ENCODE measurements at places on chromosomes 2 and 18.

GRCh38 chr2:232593982-232594381 is 39.4 kb upstream of the EFHD1 start:
- no peak for DNase-seq

GRCh38 chr18:59823596-59824195 is 76.1 kb upstream of the PMAIP1 start:
- no peak for DNase-seq

- no peak for DNase-seq
These were observed 491.2 kb upstream of the DDX18 start for GRCh38 chr2:117323331-117323730.

GRCh38 chr2:69017080-69017479 is 4.1 kb downstream of the ANTXR1 start:
- no peak for DNase-seq

- DNase-seq: no peak
These were observed 115.7 kb upstream of the LRATD1 start for GRCh38 chr2:14516844-14517243.

DNA sequence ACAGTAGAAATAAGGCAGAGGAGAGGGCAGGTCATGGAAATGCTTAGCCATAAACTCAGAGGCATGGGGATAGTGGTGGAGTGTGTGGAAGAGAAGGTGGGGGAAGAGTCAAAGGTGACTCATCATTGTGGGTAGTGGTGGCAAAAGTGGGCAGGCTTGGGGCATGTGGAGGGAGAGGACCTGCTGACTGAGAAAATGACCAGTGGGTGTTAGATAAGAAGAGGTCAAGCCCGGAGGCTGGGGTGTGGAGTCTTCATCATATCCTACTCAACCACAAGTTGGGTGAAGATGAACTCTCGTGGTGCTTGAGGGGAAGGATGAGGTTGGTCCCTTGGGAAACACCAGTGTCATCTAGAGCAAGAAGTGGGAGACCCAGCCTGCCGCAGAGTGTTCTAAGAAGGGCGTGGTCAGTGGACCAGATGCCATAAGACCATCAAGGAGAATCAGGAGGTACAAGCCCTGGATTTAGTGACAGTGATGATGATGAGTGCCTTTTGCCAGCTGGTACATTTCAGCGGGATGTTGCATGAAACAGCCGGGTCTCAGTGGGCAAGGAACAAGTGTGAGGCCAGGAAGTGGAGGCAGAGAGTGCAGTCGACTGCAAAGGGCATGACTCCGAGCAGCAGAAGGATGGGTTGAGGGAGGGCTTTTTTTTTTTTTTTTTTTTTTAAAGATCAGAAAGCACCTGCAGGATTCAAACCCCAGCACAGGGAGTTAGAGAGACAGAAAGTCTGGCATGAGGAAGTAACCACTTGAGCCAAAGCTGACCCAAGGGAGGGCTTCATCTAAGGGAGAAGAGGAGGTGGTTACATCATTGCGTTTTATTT is 122.6 kb upstream of the SPRED2 start:
- DNase-seq: no peak

DNA sequence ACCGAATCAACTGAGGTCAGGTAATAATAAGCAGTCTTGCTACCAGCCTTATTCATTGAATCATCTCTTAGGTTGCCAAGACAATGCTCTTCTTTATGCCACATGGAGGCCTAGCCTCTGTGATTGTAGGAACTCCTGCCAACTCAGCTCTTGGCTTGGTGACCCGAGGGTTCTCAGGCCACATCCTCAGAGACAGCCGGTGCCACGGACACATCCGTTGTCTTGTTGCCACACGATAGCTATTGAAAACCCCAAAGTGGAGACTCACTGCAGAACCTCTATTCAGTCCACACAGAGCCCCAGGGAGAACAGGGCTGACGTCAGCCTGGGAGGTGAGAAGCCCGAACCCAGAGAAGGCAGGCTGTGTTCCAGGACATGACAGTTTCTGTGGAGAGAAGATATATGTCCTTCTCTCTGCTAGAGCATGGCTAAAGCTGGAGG is 53.5 kb upstream of the TGFA start:
- no peak for DNase-seq

DNA sequence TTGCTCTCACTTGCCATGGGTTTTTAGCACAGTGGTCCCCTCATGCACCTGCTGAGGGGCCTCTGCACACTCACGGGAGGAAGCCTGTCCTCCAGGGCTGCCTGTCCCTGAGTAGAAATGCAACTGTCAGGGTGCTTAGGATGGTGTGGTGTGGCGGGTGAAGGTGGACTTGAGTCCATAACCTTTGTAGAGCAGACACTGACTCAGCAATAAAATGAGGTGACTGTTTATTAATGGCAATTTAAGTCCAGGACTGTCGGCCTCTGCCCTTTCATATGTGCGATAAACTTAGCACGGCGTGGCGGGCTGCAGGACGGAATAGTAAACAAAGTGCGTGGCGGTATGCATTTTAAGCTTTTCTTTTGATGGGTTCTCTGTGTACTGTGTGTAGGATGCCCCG is 188.2 kb downstream of the LDLRAD4 start:
- no peak for DNase-seq

- DNase-seq: no peak
These were observed 50.4 kb downstream of the MALT1 start for GRCh38 chr18:58721566-58722239.

DNA sequence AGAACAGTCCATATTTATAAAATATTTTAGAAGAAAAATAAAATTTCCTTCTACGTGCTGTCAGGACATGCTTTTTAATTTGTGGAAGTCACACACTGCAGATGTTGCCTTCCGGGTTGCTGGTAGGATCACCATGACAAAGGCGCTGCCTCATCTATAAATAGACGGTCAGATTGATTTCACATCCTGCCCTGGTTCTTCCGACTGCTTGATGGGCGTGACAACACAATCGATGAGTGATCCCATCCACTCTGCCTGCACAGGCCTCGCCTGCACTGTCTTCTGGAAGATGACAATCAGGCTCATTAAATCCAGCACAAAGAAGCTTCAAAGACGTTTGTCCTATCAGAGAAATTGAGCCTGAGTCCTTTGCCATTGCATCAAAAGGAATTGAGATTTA is 318.9 kb upstream of the TRIB2 start:
- no peak for DNase-seq

DNA sequence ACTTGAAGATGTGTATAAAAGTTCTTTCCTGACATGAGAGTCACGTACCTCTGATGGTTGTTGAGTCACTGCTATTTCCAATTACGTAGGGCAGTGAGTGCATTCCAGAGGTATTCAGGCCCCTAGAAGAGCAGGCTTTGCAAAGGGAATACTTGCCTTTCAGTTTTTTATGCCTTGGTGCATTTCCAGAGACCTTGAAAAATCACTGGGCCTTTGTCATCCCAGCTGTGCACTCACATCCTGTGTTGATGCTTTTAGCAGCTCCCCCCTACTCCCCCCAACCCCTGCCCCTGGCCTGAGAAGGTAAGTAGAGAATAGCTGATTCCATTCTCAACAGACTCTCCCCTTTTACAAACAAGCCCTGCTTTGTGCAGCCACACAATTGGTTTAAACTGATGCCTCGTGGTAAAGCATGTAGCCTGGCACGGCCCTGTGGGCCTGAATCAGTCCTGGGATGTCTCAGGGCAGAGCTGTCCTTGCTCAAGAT is 174.2 kb downstream of the PRPF40A start:
- DNase-seq: no peak

- DNase-seq: no peak
These were observed 222.8 kb upstream of the HS6ST1 start for GRCh38 chr2:128541448-128541847.

DNA sequence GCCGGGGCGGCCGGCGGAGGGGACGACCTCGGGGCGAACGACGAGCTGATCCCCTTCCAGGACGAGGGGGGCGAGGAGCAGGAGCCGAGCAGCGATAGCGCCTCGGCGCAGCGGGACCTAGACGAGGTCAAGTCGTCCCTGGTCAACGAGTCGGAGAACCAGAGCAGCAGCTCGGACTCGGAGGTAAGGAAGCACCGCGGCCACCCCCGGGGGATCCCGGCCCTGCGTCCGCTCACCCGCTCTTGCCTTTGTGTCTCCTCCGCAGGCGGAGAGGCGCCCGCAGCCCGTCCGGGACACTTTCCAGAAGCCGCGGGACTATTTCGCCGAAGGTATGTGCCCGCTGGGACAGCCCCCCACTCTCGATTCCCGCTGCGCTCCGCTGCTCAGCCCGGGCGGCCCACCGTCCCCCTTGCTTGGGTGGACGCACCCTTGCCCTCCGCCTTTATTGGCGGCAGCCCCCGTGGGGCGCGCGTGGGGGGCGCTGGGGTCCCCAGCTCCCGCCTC is 611 bp downstream of the TCF7L1 start:
- DNase-seq: no peak

- DNase-seq: no peak
These were observed 117.6 kb downstream of the SMAD7 start for GRCh38 chr18:48832938-48833700.

GRCh38 chr2:11156396-11157075 is 1.3 kb downstream of the SLC66A3 start:
- no peak for DNase-seq

DNA sequence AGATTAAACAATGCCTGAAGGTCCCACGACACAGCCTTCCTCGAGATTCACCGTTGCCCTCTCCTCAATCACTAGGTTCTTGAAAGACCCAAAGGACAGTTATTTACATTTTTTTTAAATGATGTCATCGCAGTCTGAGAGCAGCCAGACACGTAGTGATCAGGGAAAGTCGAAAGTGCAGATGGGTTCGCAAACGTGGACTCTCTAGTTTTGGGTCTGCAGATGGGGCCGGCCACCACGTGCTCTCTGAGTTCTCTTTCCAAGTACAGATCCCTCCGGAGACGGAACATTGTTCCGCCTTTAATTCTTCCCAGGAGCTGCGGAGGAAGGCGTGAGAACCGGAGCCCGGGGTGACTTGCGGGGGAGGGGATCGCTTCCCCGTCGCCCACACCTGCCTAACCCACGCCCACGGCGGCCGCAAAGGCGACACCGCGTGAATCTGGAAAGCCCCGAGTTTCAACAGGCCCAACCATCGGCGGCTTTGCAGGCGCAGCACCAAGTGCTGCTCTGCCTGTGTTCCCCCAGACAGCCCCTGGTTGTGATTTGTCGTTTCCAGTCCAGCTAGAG is 54.3 kb downstream of the PKDCC start:
- DNase-seq: peak; percentile 74

GRCh38 chr18:42310956-42311355 is 355.9 kb downstream of the PIK3C3 start:
- no peak for DNase-seq

DNA sequence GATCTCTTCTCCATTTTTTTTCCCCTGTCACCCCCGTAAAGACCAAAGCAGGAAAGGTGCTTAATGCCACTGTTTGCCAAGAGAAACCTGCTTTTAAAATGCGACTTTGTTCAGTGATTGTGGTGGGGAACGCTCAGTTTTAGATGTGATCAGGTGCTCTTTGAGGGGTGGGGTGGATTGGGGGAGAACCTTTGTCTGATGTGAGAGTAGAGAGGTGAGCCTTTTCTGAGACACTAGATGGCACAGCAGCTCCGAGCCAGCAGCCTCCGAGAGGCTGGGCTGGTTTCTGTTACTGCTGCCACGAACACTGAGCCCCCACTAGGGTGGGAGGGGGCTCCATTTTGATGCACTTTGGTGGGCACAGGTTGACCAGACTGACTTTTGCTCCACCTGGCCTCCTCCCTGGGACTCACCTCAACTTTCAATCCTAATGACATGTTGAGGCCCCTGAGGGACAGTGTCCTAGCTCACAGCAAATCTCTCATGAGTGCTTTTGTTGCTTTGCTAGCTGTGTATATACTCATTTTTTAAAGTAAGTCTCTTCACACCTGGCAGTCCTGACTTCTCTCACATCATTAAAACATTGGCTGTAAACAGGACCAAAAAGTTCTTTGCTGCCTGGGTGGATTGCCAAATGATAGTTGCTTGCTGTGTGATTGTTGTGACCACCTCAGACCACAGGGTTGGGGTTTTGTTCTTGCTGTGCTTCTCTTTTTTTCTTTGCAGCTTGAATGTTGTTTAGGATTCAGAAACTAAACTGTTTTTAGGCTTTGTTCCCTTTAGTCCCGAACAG is 98.2 kb upstream of the MAP3K20 start:
- DNase-seq: no peak

GRCh38 chr2:186746584-186746983 is 52.7 kb downstream of the FAM171B start:
- no peak for DNase-seq

DNA sequence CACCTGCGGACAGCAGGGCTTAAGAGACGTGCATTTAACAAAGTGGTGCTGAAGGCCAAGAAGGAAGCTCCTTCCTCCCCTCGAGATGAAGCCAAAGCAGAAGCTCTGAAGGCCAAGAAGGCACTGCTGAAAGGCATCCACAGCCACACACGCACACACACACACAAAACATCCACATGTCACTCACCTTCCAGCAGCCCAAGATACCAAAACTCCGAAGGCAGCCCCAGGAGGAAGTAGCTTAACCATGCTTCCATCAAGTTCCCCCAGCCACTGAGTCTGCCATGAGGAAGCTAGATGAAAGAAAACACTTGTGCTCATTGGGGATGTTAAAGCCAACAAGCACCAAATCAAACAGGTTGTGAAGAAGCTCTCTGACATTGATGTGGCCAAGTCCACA is 175.7 kb upstream of the POU3F3 start:
- DNase-seq: no peak

DNA sequence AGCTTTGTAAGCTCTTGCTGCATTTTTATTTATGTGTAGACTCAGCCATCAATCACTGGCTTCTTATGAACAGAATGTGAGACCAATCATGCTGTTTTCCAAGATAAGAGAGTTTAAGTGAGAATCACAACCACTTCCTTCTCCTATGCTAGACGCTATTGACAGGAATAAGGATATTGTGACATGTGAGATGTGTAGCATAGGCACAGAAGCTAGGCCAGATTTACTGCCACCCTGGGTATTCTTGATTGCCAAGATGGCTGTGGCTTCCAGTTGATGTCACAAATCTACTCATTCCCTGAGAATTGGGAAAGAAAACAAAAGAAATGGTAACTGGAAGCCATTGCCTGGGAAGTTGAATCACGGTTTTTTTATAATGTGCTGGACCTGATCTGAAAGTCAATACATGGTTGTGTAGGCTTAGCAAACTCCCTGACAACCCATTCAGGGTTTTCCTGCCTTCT is 49.9 kb downstream of the RAB27B start:
- no peak for DNase-seq
